Activated CD8-positive, alpha-beta T cell treated with anti-CD3 and anti-CD28 coated beads for 36 hours (primary cell): ENCODE measurements at places on chromosomes 3 and 15. TPM values are rescaled to one million over a fixed set of nuclear protein-coding genes. Genes with fewer than 3 reads are reported as not detected.

DNA sequence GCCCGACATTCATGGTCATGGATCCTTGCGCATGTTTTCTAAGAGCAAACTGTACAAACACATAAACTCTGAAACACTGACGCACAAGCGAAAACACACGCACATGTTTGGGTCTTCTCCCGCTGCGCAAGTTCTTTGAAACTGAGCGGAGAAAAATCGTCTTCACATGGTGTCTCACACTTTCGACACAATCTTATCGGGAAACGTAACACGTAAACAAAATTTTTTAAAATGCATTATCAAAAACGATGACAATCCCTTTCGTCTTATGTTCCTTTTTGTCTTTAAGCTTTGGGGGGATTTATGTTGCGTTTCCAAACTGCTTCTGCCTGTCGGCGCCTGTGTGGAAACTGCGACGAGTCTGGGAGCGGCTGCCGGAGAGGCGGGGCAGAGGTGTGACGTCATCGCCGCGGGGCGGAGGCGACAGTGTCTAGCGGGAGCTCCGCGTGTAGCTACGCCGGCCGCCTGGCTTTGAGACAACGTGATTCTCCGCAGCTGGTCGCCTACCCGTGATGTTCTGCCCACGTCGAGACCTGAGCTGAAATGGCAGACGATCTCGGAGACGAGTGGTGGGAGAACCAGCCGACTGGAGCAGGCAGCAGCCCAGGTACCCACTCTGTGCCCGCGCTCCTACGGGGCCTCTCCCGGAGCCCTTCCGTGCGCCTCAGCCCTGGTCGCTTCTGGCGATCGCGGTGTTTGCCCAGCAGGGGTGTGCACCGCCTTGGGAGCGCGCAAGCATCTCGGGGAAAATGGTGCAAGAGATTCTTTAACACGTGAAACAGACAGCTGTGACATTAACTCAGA is at the start of gene CMSS1:
Gene CMSS1 (plus strand): TSS at position 426 of the 804 bp plus-strand sequence.
- peak; percentile 97 for DNase-seq

- DNase-seq, result no peak
Observed at GRCh38 chr3:48788544-48789162, 59.0 kb downstream of the PRKAR2A start.

- no peak for DNase-seq
Observed at GRCh38 chr3:20069178-20069532, 28.9 kb downstream of the KAT2B start.

DNA sequence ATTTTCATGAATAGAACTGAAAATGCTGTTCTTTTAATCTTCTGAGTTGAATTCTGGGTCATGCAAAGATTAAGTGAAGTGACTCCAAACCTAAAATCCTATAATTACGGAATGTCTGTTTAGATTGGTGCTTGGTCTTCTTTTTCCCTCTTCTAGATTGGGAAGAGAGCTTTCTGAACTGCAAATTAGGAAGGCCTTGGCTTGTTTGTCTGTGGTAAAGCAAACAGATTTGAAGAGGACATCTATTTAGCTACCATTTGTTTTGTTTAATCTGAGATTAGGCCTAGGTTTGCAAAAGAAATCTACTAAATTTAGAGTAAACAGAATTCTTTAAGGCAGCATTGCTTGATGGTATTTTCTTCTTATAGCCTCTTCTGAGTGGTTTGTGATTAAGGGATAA is 23.5 kb downstream of the PAQR9 start:
- no peak for DNase-seq

DNA sequence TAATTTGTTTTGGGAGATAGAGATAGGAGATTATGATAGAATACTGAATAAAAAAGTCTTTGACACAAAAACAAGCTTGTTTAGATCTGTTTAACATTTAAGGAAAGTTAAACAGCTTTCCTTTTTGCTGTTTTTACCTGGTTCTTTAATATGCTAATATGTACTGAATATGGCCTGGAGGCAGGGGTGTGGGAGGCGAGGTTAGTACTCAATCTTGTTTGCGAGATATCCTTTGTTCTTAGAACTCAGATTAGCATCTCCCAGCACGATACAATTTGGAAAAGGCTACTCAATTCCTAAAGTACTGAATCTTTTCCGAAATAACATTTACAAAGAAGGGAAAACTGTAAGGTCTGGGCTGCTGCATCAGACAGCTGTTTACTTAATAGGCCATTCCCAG is 40.8 kb upstream of the ST3GAL6 start:
- no peak for DNase-seq

GRCh38 chr15:90816401-90817116 is 51.8 kb upstream of the FURIN start:
- DNase-seq, result peak; percentile 43

- peak; percentile 45 for DNase-seq
Observed at GRCh38 chr3:46713898-46714552, 3.6 kb downstream of the PRSS50 start.

- peak; percentile 41 for DNase-seq
Observed at GRCh38 chr3:12288182-12289129, at the start of gene PPARG. Gene PPARG, plus strand, starts transcription at chr3:12289070. Its CDS starts 90,642 bp downstream, at chr3:12379712.

DNA sequence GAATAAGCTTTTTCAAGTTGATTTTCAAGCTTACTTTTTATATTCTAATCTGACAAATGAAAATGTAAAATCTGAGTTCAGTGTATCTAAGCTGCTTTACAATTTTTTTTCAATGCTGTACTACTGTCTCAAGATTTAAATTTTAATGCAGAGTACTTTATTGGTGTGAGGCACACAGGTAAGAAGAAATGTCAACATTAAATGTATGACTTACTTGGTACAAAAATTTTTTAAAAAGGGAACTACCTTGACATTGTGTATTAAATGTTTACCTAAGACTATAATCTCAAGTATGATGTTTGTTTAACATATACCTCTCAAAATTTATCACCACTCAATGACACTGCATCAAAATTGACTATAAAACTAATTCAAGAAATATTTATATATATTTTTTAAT is 62.7 kb downstream of the NECTIN3 start:
- DNase-seq, result no peak

DNA sequence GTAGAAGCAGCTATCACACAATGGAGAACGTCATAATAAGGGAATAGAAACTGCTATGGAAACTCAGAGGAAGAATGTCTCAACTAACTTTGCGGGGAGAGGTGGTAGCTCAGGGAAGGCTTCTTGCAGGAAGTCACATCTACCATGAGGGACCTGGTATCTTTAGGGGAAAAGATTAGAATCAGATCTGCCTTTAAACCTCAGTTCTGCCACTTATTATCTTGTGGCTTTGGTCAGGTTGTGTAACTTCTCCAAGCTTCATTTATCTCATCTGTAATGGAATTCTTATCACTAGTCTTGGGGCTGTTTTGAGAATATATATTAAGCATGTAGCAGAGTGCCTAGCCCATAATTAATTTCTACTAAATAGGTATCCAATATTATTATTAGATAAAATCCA is 46.4 kb upstream of the PRICKLE2 start:
- no peak for DNase-seq

DNA sequence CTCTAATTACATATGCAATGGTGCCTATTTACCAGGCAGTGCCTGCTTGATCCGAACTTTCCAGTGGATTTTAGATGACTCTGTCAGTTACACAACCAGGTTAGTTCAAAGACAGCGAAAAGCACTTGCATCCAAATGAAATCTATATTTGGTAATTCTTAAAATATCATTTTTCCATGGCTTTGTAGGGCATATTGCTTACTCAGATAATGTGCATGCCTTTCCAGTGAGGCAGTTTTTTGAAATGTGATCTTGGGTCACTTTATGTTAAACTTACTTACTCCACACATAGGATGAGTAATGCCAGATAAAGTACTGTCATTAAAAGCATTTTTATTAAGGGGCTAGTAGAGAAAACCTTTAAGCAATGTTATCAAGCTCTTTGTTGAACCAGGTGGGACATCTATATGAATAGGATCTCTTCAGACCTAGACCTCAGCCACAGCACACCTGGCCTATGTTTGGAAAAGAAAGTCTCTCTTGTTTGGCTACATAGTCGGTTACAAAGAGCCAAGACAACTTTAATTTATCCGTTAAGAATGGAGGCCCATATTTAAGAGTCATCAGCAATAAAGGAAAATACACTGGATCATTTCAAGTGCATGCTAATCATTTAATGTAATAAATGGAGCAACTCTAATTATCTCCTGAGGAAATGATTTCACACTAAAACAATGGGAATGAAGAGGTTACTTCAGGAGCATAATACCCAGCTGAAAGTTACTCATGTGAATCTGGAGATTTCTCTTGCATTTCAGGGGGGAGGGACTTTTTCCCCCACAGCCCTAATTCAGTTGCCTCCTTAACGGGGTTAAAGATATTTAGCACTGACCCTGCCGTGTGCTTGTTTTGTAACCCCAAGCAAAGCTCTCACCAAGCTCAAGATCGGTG is 56.3 kb upstream of the TMCO5A start:
- DNase-seq, result no peak

- DNase-seq, result no peak
Observed at GRCh38 chr3:182768413-182768812, 24.9 kb upstream of the ATP11B start.

GRCh38 chr3:15292765-15293522 is 39.4 kb downstream of the SH3BP5 start:
- no peak for DNase-seq

DNA sequence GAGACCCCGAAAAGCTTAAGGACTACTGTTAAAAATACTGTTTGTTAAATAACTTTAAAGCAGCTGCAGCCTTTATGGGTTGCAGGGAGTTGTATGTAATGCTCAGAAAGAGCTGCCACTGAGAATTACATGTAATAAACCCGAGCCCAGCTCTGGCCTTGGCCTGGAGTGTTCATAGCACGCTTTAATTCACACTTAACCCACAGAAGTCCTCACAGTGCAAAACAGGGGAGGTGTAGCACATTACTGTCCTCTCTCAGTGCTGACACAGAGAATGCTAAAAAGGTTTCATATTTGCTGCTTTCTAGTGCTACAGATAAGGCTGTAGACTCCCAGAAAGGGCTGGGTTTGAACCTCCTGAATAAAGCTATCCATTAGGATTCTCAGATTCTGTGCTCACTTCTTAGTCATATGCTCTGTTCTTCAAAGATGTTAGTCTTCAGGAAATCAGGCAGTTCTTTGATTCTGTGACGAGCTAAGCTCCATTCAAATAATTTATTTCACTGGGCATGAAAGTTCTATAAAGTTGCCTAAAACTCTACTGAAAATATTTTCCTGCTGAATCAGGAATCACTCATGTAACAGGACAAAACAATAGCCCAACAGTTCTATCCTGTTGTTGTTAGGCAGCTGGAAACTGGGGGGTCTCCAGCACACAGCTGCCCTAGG is 108.0 kb downstream of the SENP2 start:
- no peak for DNase-seq

GRCh38 chr3:149174901-149175300 is 45.5 kb downstream of the HPS3 start:
- DNase-seq, result peak; percentile 46

GRCh38 chr3:172519740-172520139 is 3.5 kb downstream of the TNFSF10 start:
- DNase-seq, result no peak

DNA sequence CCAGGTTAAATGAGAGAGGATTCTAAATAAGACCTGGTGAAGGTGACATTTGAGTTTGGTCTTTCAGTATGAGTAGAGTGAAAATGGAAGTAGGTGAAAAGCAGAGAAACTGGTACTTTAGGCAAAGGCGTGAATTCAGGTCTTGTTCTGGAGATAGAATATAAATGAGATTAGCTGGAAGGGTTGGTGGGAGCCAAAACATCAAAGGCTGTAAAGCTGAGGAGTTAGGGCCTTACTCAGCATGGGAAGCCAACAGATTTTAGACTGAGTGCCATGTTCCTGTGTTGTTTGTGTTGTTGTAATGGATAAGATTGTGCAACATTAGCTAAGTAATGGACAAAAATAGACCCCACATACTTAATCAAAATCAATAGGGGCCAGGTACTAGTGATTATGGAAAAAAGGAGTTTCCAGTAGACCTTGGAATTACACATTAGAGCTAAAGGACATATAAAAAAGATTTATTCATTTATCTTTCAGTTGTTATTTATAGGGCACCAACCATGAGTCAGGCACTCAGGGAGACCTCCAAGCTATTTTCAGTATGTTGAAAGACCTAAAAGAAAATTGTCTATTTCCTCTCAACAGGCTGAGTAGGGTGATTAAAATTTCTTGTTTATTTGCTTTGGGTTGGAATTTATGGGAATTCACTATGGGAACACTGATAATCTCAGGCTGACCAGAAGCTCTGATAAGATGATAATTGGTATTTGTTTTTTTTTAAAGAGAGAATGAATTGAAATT is 20.8 kb downstream of the ARL14 start:
- no peak for DNase-seq

DNA sequence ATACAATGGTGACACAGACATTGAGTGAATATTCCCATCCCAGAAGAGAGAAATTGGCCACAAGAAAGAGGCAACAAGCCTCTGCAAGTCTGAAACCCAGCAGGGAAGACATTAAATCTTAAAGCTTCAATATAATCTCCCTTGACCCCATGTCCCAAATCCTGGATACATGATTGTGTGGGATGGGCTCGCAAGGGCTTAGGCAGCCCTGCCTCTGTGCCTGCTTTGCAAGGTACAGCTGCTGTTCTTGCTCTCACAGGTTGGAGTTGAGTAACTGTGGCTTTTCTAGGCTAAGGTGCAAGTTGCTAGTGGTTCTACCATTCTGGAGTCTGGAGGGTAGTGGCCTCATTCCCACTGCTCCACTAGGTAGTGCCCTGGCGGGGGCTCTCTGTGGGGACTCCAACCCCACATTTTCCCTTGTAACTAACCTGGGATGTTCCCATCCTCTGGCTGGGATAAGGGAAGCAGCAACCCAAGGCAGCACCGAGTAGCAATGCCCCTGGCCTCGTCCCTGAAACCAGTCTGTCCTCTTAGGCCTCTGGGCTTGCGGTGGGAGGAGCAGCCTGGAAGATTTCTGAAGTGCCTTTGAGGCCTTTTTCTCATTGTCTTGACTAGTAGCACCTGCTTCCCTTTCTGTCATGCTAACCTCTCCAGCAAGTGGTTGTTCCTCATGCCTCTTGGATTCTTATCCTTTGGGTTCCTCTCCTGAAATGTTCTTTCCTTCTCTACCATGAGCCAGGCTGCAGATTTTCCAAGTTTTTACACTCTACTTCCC is 90.0 kb downstream of the FAM174B start:
- no peak for DNase-seq

GRCh38 chr15:67468416-67468815 is 52.5 kb upstream of the C15orf61 start:
- DNase-seq, result no peak

DNA sequence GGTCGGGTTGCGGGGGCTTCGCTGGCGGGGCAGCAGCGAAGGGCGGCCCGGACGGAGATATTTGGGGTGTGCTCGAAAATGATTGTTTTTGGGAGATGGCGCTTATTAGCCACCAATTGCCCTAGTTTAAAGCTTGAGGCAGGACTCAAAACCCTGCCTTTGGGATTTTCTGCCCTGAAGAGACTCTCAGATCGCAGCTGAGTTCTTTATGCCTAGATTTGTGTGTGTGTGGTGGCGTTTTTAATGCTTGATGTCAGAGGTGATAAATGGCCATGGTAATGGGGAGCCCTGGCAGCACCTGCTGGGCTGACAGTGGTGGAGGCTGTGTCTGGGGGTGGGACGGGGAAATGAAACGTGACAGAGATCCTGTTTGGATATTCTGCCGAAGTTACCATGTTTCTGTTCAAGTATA is 604 bp downstream of the KCTD6 start:
- peak; percentile 53 for DNase-seq

CCNL1 gene
- total RNA-seq, result 180 TPM

NMNAT3 gene
- total RNA-seq, result 4.5 TPM

KY gene
- total RNA-seq, result not detected

ARHGEF26 gene
- total RNA-seq, result not detected

C2CD4B gene
- 0.43 TPM for total RNA-seq

GPR62 gene
- not detected for total RNA-seq

PTX3 gene
- total RNA-seq, result not detected

WNT7A gene
- 0.09 TPM for total RNA-seq

ZBTB47 gene
- total RNA-seq, result 0.45 TPM

CMC1 gene
- 22.4 TPM for total RNA-seq

ACOX2 gene
- total RNA-seq, result not detected

KIF15 gene
- total RNA-seq, result 41.9 TPM
